ENCODE measurements at places on chromosomes 1 and 21.

DNA sequence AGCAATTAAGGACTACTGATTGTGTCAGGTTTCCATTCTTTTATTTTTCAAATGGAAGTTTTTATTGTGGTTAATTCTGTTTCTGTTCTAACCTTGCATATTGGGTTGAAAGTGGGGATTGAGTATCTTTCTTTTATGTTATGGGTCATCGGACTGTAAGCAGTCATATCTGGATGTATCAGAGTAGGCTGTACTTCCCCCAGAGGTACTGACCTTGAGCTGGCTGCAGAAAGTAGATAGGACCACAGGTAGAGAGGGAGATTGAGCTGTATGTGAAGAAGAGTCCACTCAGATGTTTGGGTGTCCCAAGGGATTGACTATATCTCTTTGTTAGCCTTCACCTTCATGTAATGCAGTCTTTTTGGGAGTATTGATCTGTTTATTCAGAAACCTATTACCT lies 20.5 kb upstream of the ALG14 start:
- no peak for DNase-seq

DNA sequence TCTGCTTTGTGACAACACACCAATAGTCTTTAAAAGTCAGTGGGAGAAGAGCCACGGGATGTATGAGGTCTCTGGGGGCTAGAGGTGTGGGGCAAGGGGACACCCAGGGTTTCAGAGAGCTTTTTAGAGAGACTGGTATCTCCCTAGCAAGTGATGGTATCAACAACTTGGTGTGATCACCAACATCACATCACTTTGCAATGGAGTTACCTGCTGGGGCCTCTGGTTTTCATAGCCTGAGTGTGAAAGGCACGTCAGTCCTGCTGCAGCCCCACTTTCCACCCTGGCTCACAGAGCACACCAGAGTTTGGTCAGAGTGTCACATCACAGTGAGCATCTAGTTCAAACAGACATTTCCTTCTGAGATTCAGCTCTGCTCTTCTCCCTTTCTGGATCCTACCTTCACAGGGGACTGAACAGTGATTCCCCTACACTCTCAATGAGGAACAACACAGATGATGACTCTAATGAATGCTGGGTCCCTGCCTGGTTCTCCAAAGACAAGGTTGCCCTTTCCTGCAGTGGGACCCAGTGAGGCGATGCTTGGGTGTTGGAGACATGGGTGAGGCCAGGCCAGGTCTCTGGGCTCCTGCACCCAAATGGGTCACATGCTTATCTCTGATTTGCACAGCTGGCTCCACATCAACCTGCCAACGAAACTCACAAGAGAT lies 2.0 kb upstream of the MAN1C1 start:
- DNase-seq: no peak

DNA sequence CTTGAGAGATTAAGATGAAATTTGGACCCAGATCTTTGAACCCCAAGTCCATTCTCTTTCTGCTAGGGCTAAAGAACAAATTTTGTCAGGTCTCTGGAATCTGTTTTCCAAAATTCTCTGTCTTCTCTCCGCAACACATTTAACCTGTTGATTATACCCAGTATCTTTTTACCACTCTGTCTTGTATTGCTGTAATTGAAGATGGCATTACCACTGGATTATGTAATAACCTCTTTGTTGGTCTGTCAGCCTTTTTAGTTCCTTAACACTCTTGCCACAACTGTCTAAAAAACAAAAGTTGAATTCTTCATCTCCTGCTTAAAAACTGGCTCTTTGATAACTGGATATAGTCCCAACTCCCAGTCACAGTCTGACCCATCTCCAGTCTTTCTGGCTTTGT lies 3.0 kb downstream of the SRP9 start:
- DNase-seq: no peak

DNA sequence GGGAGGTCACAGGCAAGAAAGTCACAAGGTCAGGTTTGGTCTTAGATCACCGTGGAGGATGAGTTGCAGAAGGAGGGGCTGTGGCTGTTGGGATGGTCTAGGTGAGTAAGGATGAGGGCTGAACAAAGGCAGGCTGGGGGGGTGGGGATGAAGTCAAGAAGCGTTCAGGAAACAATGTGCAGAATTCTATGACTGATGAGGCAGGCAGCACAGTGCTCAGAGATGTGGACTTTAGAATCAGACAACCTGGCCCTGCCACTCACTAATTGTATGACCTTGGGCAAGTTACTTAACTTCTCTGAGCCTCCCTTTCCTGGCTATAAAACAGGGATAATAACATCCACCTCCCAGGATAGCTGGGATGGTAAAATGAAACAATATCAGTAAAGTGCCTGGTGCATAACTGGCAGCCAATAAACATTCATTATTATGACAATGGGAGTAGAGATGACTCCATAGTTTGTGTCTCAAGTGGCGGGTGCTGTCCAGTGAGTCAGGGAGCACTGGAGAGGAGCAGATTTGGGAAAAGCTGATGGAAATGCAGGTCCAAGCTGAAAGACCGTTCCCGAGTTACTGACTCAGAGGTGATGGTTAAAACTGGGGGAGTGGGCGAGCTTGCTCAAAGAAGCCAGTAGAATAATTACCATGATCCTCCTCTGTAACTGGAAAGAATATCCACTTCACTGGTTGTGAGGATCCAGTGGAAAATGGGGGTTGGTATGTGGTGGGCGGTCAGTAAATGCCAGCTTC lies 2.1 kb downstream of the TIE1 start:
- no peak for DNase-seq

- DNase-seq: peak; percentile 32
Measured at GRCh38 chr1:204255966-204256365, 42.2 kb upstream of the GOLT1A start.

DNA sequence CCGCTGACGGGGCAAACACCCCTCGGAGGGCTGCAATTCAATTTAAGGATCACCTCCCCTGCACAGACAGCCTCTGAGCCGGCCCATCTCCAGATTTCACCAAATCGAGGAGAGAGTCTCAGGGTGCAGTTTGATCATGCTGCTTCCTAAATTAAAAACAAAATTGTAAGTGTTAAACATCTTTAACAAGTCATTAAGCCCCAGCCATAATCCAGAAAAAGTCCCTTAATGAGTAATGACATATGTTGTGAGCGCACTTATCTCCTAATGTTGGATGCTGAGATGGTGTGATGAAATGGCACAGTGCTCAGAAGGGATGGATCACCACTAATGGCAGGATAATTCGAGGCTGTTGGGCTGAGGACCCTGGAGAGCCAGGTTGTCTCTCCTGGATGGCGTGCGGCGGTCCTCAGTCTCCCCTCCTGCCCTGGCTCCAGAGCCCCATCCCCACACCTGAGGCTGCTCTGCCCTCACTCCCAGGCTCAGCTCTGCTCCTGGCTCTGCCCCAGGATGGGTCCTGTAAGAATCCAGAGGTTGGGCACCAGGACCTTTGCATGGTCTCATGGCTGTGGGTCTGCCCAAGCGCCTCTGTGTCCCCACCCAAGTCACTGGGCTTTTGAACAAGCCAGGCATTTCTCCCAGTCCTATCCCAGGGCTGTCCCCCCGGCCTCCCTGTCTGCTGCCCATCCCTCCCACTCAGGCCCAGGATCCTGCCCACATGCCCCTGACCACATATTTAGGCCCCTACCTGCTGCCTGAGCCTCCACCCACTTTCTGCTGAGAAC lies 224.4 kb upstream of the POU3F1 start:
- no peak for DNase-seq

- DNase-seq: no peak
Measured at GRCh38 chr1:161206411-161207140, 4.4 kb downstream of the NDUFS2 start.

- DNase-seq: peak; percentile 10
Measured at GRCh38 chr1:117964290-117965038, 34.9 kb downstream of the WDR3 start.

GRCh38 chr1:178821134-178821866 lies 49.6 kb downstream of the ANGPTL1 start:
- no peak for DNase-seq

- DNase-seq: no peak
Measured at GRCh38 chr1:115445090-115445489, 107.0 kb upstream of the NGF start.

DNA sequence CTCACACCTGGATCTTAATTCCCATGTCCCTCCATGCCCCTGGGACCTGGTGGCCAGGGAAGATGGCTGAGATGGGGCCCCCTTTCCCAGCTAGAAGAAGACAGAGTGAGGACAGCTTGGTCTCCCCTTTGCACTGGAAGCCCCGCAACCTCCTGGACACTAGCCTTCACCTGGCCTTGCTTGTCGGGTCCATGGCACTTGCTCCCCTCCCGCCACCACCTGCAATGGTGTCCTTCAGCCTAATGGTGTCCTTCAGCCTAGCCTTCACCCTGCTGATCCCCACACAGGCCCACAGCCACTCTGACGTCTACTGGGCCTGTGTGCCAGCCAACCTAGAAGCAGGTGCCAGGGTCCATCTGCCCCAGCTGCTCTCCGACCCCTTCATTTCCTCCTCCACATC lies 45.9 kb upstream of the EDN2 start:
- no peak for DNase-seq

GRCh38 chr1:221099747-221100595 lies 220.7 kb downstream of the HLX start:
- DNase-seq: no peak

GRCh38 chr1:167126317-167126716 lies 32.4 kb downstream of the STYXL2 start:
- DNase-seq: no peak

DNA sequence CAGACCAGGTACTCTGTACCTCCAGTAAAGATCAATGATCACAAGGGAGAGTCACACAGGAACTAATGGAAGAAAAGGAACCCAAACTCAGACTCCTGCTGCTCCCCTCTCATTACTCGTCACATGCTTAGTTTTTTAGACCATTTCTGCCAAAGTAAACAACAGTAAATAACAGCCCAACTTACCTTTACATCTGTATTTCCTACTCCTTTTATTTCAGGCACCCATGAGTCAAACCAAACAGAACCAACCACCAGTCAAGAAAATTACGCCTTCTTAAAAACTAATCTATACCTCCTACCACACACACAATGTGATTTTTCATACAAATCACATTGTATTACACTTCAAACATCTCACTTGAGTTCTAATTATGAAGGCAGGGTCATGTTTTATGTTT lies 61.4 kb upstream of the HTR1D start:
- DNase-seq: no peak

DNA sequence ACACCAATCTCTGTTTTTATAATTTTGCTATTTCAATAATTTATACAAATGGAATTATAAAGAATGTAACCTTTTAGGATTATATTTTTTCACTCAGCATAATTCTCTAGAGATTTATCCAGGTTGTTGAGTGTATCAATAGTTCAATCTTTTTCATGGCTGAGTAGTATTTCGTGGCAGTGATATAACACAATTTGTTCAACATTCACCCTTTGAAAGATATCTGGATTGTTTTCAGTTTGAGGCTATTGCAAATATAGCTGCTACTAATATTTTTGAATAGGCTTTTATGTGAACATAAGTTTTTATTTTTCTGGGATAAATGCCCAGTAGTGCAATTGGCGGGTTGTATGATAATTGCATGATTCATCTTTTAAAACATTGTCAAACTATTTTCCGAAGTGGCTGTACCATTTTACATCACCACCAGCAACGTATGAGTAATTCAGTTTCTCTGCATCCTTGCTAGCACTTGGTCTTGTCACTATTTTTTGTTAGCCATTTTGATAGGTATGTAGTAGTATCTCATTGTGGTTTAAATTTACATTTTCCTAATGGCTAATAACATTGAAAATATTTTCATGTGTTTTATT lies 55.6 kb upstream of the ABCD3 start:
- DNase-seq: peak; percentile 45

DNA sequence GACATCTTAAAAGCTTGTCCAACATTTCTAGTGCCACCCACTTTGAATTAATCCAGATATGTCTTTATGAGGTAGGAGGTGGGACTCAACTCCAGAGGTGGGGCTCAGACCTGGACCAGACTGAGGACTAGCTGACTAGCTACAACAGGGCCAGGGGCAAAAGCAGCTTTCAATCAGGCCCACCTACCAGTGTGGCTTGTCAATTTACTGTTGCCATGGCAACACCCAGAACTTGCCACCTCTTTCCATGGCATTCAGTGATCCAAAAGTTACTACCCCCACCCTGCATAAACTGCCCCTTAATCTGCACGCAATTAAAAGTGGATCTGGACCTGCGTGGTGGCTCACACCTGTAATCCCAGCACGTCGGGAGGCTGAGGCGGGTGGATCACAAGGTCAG lies 113.2 kb upstream of the KAZN start:
- DNase-seq: no peak

- DNase-seq: no peak
Measured at GRCh38 chr1:55309786-55310504, 94.8 kb upstream of the USP24 start.

GRCh38 chr1:208227366-208227765 lies 16.8 kb downstream of the PLXNA2 start:
- no peak for DNase-seq

DNA sequence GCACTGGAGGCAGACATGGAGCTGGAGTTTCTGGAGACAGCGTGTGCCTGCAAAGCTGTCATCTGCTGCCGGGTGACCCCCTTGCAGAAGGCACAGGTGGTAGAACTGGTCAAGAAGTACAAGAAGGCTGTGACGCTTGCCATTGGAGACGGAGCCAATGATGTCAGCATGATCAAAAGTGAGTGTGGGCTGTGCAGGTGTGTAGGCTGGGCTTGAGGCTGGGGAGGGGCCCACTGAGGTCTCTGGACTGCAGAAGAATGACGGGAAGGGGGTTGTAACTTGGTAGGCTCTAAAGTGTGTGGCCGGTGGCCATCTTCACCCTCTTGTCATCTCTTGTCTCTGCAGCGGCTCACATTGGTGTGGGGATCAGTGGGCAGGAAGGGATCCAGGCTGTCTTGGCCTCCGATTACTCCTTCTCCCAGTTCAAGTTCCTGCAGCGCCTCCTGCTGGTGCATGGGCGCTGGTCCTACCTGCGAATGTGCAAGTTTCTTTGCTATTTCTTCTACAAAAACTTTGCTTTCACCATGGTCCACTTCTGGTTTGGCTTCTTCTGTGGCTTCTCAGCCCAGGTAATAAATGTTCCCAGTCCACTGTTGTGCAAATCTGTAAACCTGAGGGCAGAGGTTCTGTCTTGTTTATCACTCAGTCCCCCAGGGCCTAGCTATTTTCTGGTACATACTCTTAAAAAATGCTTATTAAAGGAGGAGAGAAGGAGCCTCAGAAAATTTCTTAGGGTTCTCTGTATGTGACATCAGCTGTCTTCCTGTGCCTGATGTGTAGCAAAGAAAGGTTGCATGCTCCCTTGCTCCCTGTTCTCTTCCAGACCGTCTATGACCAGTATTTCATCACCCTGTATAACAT lies 19.9 kb downstream of the ATP8B2 start:
- DNase-seq: peak; percentile 38

DNA sequence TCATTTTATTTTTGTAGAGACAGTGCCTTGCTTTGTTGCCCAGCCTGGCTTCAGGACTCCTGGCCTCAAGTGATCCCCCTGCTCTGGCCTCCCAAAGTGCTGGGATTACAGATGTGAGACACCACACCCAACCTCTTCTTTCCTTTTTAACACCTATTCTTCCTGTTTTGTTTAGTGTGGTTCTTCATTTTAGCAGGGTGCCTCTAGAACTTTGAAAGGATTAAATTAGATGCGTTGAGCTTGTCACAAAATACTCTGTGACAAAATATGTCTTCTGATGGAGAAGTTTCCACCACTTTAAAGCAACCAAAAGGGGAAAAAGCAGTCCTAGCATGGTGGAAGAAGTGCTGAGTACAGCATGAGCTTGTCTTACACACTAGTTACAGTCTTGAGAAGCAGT lies 42.0 kb downstream of the CDC14A start:
- no peak for DNase-seq

- DNase-seq: no peak
Measured at GRCh38 chr1:110393286-110393685, 2.5 kb upstream of the SLC16A4 start.

- no peak for DNase-seq
Measured at GRCh38 chr1:4284976-4285375, 369.4 kb upstream of the AJAP1 start.

GRCh38 chr1:41773144-41773591 lies 145.6 kb downstream of the HIVEP3 start:
- DNase-seq: peak; percentile 93

Measured in fibroblast of skin of right biceps (primary cell).